ENCODE measurements at places on chromosomes 4 and X. TPM values are rescaled to one million over a fixed set of nuclear protein-coding genes. Genes with fewer than 3 reads are reported as not detected.
A peak's percentile ranks its signal among the peaks of the same experiment; 100 is the strongest.

GRCh38 chrX:134418317-134419113 is 41.5 kb upstream of the HPRT1 start:
- DNase-seq: no peak

The EDNRA gene
- total RNA-seq: 3.3 TPM

The PF4V1 gene
- total RNA-seq: 13.5 TPM

DNA sequence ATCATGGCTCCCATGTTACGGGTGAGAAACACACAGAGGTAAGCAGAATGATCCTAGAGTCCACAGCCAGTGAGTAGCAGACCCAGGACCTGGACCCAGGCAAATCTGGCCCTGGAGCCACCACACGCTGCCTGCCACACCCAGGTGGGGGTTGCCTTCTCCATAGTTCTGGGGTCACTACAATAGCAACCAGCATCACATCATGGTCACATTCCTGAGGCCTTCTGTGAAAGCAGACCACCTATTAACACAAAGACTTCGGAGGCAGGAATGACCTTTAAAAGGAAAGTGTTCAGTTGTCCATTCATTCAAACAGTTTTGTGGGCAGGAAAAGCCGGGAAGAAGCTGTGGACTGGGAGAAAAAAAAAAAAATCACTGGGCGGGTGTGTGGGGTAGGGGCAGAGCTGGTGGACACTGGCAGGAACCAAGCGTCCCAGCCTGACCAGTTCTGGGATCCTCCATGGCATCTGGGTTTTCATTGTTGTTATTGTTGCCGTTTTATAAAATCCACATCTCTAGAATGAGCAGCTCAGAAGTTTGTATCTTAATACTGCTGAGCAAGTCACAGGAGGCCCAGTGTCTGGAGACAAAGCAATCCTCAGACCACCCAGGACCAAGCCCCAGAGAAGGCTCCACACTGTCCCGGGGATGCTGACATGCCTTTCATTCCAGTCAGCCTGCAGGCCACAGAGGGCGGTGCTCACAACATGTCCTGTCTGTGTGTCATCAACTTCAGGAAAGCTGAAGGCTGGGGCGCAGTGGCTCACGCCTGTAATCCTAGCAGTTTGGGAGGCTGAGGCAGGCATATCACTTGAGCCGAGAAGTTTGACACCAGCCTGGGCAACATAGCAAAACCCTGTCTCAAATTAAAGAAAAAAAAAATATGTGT is 67.0 kb downstream of the SEL1L3 start:
- DNase-seq: peak; percentile 35

GRCh38 chr4:533318-534100 is 34.5 kb downstream of the PIGG start:
- DNase-seq: no peak

The GAGE12H gene
- total RNA-seq: not detected

DNA sequence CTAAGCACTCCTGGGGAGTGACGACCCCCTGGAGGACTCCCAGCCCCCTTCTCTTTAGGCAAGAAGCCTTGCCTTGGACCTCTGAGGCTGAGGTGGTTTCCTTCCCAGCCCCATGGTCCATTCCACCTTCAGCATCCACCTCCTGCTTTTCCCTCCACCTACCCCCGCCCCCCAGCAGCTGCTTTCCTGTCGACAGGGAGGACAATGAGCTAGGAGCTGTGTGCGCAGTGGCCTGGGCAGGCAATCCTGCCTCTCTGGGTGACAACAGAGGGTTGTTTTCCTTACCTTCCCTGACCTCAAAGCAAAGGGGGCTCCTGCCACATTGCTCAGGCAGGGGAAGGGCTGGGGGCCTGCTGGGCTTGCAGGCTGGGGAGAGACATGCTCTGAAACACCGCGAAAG is 123.5 kb downstream of the BCOR start:
- no peak for DNase-seq

DNA sequence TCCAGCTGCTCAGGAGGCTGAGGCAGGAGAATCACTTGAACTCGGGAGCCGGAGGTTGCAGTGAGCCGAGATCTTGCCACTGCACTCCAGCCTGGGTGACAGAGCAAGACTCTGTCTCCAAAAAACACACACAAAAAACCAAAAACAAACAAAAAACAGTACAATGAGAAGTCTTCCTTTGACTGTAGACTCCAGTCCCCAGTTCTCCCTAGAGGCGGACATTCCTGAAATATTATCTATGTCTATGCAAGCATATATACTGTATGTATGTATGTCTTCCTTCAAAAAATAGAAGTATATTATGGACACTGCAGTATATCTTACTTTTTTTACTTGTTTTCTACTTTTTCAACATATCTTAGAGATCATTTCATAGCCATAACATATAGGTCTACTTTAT is 10.2 kb upstream of the FGF2 start:
- no peak for DNase-seq

DNA sequence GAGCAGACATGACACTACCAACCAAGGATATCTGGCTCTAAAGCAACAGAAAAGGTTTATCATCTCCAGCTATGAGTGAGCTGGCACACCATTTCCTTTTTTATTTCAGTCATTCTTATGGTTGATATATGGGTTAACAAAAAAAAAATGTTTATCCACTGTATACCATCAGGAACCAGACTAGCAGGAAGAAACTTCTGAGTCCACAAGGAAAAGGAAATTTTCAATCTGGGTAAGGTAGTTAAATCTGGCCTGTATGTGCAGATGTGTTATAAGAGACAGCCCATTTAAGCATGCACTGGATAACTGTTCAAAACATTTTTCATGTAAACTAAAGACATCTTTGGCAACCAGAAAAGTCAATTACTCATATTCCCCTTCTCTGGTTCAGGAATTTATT is 35.0 kb downstream of the AMMECR1 start:
- no peak for DNase-seq

GRCh38 chr4:101540336-101540735 is 193.0 kb upstream of the PPP3CA start:
- DNase-seq: no peak

The GSX2 gene
- total RNA-seq: not detected

DNA sequence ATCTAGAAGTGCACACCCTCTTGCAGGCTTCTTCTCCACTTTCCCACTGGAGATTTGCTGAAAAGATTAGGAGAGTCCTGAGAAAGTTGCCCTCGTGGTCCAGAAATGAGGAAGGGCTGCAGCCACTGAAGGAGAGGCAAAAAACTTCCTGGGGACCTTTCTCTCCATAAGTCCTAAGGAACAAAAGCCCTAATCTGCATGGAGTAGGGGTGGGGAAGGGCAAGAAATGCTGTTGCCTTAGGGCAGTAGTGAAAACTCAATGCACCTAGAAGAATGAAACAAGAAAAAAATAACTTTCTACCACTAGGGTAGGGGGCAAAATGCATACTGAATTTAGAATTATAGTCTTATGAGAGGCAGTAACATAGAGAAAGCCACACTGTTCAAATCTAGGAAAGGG is 1408.8 kb downstream of the PCDH19 start:
- DNase-seq: no peak

All from renal cortical epithelial cell (primary cell).